ENCODE measurements at places on chromosomes 5 and 9. TPM values are rescaled to one million over a fixed set of nuclear protein-coding genes. Genes with fewer than 3 reads are reported as not detected.

The SLC31A2 gene
- 3.2 TPM for total RNA-seq

The OLFM1 gene
- not detected for total RNA-seq

The NUTM2G gene
- not detected for total RNA-seq

The FRMD3 gene
- total RNA-seq = 2.8 TPM

DNA sequence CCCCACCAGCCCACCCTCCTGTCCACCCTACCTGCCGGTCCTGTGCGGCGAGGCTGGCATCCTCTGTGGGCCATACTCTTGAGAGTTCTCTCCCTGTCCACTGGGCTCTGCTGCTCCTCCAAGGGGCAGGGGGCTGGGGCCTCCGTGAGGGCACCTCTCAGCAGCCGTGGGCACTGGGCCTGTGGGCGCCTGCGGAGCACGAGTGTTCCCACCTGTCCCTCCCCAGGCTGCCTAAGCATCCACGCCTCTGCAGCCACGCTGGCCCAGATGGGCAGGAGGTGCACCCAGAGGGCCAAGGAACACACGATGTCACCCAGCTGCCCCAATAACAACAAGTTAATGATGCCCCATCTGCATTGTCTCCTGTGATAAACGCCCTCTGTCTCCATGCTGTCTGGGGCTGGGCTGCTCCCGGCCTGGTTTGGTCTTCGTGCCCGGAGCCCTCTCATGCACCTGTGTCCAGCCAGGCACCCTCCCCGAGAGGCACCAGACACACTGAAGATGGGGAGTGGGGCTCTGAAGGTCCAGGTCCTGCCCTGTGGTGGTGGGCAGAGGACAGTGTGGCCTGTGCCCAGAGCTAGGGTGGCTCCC is 114.5 kb downstream of the RXRA start:
- H3K27me3 ChIP-seq = no peaks in the 10 kb centered on the region
- no peak overlapping the region for H3K27ac ChIP-seq
- peaks cover 18% of the 10 kb centered on the region for H3K4me1 ChIP-seq
- no peak overlapping the region for H3K4me3 ChIP-seq

GRCh38 chr5:7897014-7897600 is 28.2 kb downstream of the MTRR start:
- peaks cover 98% of the 10 kb centered on the region for H3K36me3 ChIP-seq
- H3K27me3 ChIP-seq = no peaks in the 10 kb centered on the region
- H3K4me3 ChIP-seq = no peak overlapping the region
- H3K27ac ChIP-seq = no peak overlapping the region
- DNase-seq = no peak
- H3K4me1 ChIP-seq = no peaks in the 10 kb centered on the region

DNA sequence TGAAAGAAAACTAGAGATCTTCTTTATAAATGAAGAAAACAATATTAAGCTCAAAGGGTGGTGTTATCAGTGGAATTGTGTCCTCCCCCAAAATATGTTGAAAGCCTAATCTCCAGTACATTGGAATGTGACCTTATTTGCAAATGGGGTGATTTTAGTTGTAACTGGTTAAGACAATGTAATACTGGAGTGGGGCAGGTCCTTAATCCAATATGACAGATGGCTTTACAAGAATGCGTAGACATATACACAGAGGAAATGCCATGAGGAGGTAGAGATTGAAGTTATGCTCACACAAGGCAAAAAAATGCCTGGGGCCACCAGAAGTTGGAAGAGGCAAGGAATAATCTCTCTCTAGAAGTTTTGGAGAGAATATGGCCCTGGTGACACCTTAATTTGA is 13.7 kb upstream of the TRIM32 start:
- H3K4me3 ChIP-seq = no peak overlapping the region
- no peak overlapping the region for H3K27ac ChIP-seq
- no peaks in the 10 kb centered on the region for H3K4me1 ChIP-seq

- no peak overlapping the region for H3K4me3 ChIP-seq
- no peaks in the 10 kb centered on the region for H3K27me3 ChIP-seq
- H3K36me3 ChIP-seq = no peaks in the 10 kb centered on the region
- no peak for DNase-seq
Observed at GRCh38 chr9:77985996-77986395, 45.6 kb downstream of the GNAQ start.

- H3K36me3 ChIP-seq = no peaks in the 10 kb centered on the region
- no peak overlapping the region for H3K27ac ChIP-seq
Observed at GRCh38 chr5:135085936-135086725, 52.1 kb upstream of the PITX1 start.

DNA sequence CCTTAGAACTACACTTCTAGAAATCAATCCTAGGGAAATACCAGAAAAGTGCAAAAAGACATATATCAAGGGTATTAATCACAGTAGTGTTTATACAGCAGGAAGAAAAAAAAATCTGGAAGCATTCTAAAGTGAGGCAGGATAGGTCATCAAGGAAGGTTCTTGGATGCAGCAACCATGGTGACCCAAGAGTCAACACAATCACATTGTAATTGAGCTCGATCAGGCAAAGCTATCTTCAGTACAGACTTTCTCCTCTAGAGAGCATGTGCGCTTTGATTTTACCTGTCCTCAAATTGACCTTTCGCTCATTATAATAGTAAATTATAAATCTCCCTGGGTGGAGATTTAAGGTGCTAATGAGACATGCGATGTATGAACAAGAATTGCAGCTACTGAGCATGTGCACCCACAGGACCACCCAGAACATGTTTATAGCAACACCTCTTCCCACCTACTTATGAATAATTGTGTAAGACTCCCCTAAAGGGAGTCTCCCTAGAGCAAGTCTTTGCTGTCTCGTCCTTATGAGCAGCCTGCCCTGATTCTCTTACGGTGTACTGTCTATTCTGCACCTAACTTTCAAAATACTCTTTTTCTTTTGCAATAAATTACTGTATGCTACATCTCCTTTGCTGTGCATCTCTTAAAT is 297.7 kb downstream of the ATPSCKMT start:
- no peak overlapping the region for H3K27ac ChIP-seq
- DNase-seq = no peak
- no peaks in the 10 kb centered on the region for H3K36me3 ChIP-seq
- no peaks in the 10 kb centered on the region for H3K4me1 ChIP-seq
- peaks cover 2% of the 10 kb centered on the region for H3K27me3 ChIP-seq

DNA sequence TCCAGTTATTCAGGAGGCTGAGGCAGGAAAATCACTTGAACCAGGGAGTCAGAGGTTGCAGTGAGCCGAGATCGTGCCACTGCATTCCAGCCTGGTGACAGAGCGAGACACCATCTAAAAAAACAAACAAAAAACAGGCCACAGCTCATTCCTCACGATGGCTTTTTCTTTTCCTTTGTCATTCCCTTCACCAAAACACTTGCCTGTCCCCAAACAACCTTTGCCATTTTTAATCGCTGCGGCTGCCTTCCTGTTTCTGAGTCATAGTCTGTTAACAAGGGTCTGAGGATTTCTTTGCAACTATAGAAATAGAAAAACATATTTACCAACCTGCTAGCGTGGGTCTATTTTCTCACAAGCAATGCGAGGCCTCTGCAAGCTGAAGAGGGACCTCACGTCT is 123.0 kb upstream of the FSTL4 start:
- no peak for DNase-seq
- H3K27me3 ChIP-seq = no peaks in the 10 kb centered on the region
- no peak overlapping the region for H3K27ac ChIP-seq
- no peak overlapping the region for H3K4me3 ChIP-seq
- H3K4me1 ChIP-seq = no peaks in the 10 kb centered on the region

GRCh38 chr5:159978358-159978757 is 30.6 kb upstream of the TTC1 start:
- DNase-seq = no peak
- H3K36me3 ChIP-seq = no peaks in the 10 kb centered on the region
- H3K4me1 ChIP-seq = no peaks in the 10 kb centered on the region
- H3K4me3 ChIP-seq = no peak overlapping the region

DNA sequence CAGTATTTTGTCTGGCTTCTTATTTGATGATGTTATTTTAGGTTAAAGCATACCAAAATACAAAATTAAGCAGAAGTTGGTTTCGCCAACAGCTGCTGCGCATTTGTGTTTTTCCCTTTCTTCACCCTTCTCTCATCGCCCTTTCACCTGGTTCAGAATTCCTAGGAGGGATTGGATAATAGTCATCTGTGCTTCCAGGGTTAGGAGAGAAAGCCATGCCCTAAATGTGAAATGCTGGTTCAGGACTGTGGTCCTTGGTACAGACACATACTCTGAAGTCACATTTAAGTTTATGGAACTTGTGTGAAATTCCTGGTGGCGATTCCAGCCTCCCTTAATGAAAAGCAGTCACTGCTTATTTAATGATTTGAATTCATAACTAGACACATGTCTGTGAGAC is 7.7 kb downstream of the MAST4 start:
- H3K27ac ChIP-seq = no peak overlapping the region
- H3K4me1 ChIP-seq = no peaks in the 10 kb centered on the region
- H3K36me3 ChIP-seq = no peaks in the 10 kb centered on the region
- H3K4me3 ChIP-seq = no peak overlapping the region
- H3K27me3 ChIP-seq = peaks cover 11% of the 10 kb centered on the region

- DNase-seq = no peak
- no peak overlapping the region for H3K27ac ChIP-seq
- no peak overlapping the region for H3K4me3 ChIP-seq
- no peaks in the 10 kb centered on the region for H3K36me3 ChIP-seq
Observed at GRCh38 chr5:54807421-54807820, 178.0 kb downstream of the ESM1 start.

DNA sequence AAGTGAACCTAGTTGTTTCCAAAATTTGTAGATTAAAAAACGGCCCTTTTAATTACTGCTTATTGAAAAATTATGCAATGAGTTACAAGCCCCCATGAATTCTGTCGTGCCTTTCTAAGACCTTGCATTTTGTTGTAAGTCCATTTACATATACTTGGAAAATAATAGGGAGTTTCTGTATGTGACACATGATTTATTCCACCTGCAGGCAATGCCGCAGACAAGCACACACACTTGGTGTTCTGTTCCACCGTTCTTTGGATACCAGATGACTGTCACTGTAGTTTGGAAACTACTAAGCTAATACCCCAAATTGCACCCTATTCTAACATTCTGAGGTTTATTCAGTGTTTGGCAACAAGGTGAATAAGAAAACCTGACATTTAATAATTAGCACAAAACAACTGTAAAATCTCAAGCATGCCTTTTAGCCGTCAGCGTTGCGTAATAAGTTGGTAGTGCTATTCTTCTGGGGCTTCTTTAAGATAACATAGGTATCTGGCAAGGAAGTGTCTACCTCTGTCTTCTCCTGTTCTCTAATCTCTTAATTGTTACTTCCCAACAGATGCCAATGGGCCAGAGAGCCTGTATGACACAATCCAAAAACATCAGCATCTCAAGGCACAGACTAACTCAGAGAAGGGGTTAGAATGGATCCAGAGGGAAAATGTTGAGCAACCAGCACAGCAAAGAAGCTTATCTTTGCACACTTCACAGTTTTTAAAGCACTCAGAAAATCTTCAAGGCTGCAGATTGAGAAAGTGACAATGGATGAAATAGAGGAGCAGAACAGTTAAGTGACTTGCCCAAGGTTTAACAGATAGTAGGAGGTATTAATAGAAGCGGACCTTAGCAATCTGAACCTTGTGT is 48.2 kb upstream of the DPYSL3 start:
- no peak for DNase-seq
- no peaks in the 10 kb centered on the region for H3K27me3 ChIP-seq
- no peak overlapping the region for H3K27ac ChIP-seq
- no peaks in the 10 kb centered on the region for H3K36me3 ChIP-seq
- no peak overlapping the region for H3K4me3 ChIP-seq

DNA sequence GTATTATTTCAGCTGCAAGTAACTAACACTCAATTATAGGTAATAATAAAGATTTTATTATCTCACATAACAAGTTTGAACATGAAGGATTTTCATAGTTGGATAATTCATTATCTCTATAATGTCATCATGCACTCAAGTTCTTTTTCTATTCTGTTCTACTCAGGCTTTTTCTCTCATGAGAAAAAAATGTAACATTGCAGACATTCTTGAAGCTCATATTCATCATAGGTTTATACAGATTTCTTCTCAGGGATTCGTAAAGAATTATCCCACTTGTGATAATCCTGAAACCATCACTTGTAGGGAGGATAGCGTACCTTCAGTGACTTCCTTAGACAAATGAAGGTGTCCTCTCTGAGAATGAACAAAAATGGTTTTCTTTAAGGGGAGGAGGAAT is 150.3 kb downstream of the XRCC4 start:
- H3K36me3 ChIP-seq = no peaks in the 10 kb centered on the region
- H3K4me3 ChIP-seq = no peak overlapping the region
- H3K4me1 ChIP-seq = no peaks in the 10 kb centered on the region
- H3K27me3 ChIP-seq = no peaks in the 10 kb centered on the region
- no peak overlapping the region for H3K27ac ChIP-seq

DNA sequence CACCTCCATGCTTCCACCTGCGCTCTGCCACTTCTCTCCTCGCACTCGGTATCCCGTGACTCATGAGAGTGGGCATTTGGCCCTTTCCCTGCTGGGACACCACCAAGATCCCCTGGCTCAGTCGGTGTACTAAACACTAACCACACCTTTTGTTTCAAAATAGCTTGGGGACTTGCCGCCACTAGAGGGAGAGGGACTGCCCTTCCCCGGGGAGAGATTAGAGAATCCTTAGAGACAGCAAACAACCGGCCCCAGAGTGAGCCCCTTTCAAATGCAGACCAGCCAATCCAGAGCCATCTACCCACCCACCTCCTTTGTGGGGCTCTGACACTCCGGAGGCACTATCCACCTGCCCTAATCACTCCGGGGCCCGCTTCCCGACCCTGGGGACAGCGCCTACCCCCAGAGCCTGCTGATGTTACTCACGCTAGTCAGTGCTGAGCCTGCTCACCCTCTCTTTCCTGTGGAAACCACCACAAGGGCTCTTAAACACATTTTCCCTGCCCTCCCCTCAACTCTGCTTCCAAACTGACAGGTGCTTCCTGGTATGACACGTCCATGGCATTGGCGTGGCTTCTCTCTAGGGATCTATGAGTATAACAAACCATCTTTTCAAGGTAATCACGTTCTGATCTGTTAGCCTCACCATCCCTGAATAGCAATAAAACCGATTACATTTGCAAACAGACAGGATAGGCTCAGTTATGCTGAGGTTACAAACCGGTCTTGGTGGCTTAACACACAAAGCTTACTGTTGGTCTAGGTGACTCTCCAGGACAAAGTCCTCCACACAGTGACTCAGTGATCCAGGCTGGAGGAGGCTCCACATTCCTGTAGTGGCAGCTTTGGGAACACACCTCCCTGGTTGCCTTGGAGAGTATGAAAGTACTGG is 180.1 kb upstream of the MVB12B start:
- H3K27me3 ChIP-seq = peaks cover 3% of the 10 kb centered on the region
- no peaks in the 10 kb centered on the region for H3K36me3 ChIP-seq
- no peaks in the 10 kb centered on the region for H3K4me1 ChIP-seq
- no peak overlapping the region for H3K27ac ChIP-seq
